ENCODE measurements at places on chromosomes 12 and 14.

DNA sequence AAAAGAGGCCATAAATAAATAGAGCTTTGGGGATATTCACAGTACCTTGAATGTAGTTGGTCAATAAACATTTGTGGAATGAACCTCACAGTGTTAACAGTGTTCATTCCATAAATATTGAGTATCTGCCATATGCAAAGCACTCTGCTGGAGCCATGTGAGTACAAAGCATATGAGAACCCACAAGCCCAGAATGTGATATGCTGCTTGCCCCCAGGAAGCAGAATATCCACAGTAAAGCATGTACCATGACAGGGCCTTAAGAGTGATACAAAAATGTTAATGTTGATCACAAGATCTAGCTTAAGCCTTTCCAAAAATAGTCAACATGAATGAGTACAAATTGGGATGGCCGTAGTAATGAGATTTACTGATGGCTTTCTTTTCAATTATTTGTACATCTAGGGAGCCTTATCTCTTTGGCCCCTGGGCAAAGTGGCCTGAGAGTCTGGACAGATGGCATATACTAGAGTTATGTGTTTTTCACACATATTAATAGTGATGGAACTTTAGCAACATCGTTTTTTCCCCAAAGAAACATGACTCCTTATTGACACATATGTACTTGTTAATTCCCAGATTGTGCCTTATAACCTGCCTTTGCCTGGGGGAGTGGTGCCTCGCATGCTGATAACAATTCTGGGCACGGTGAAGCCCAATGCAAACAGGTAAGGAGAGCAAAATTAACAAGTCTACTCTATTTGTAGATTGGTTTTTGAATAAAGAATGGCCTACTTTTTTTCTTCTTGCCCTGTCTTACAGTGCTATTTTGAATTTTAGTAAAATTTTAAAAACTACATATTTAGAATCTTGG is 10.9 kb downstream of the LGALS3 start:
- DNase-seq, result no peak

DNA sequence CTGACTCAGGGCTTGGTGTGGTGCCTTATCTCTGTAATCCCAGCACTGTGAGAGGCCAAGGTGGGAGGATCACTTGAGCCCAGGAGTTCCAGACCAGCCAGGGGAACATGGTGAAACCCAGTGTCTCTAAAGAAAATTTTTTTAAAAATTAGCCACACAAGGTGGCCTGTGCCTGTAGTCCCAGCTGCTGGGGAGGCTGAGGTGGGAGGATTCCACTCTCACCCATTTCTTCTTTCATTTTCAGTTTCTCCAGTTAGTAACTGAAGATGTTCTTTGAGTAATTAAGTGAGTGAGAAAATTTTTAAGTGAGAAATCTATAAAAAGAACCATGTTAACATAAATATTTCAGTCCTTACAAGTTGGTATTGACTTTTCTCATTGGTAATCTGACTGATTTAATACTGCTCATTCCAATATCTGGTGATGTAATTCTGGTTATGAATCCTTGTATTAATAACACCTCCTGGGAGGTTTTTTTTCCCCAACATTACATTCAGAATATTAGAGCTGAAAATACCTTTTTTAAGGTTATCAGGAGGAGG is 6.1 kb downstream of the METTL3 start:
- no peak for DNase-seq

DNA sequence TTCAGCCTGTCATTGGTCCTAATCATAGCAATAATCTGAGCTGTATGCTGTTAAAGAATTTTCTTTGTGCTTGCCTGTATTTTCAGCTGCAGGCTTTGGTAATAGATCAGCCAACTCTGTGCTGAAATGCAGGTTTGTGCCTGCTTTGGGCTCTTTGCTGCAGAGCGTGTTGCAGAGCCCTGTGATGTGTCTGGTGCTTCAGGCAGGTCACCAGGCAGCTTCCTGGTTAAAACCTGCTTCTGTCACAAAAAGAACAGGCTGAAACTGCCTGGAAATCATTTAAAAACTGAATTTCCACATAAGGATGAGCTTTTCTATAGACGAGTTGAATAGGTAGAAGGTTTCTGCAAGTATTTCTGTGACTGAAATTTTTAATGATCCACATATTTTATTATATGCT is 3.1 kb downstream of the DIP2B start:
- DNase-seq, result no peak

- DNase-seq, result peak; percentile 4
Observed at GRCh38 chr12:95922231-95922630, 20.2 kb downstream of the CCDC38 start.

DNA sequence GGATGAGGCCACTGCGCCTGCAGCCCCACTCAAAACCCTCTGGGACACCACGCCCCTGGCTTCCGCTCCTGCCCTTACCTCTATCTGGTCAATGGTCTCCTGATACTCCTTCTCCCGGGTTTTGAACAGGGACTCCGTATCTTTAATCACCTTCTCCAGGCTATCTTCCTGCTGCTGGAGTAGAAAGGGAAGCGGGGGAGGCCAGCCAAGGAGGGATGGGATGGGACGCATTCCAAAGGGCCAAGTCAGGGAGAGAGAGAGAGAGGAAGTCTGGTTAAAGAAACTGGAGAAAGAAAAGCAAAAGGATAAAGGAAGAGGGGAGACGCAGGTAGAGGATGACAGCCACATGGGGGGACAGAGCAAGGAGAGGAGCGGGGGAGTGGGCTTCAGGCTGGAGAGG is 7.9 kb downstream of the IFFO1 start:
- peak; percentile 79 for DNase-seq

DNA sequence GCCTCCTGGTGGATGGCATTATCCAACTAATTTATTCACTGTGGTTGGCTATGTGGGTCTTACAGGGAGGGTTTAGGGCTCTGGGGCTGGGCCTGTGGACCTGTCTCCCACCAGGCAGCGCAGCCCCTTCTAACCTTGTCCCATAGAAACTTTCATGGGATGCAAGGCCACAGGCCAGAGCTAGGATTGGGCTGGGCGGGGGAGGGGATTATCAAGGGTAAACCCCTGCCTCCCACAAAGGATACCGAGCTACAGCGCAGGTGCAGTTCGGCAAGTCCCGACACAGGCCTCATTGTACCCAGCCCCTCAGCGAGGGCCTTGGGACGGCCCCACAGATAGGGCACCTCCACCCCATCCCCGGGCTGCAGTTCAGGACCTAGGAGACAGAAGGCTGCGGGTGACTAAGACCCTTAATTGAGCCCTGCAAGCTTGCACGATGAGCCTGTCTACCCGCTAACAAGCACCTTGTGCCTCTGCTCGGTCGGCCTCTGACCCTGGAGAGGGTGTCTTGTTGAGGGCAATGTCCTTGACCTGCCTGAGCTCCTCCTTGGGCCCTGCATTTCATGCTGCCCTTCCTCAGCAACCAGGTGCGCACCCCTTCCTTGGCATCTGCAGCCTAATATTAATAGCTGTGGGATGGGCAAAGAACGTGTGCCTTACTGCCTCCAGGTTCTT is 46.7 kb downstream of the PSMA6 start:
- DNase-seq, result no peak

DNA sequence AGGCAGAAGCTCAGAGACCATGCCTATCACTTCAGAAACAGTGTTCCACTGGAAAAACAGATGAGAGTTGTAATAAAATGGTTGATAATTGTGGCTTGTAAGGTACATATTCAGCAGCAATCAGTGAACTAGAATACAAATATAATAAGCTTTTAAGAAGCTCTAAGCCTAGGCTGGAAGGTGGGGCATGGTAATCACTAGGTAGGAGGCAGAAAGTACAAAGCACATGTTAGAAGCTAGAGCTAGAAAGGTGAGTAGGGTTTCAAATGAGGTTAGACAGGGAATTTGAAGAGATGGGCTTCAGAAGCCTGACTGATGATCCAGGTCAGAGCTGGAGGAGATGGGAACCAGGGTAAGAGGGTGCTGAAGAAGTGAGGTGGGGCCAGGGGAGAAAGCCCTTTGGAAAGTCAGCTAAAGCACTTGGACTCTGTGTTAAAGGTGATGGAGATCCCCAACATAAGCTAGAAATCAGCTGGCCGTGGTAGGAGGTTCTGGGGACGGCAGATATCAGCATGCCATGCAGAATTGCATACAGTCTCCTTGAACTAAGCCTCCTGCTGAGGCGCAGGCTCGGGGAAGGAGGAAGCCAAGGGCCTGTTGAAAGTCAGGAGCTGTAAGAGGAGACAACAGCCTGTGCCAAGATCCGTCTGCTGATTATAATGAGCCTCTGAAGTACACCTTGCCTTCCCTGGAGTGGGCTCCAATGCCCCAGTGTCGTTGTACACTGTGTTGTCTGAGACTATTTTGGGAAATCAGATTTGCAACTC is 659.4 kb downstream of the BCL11B start:
- no peak for DNase-seq

DNA sequence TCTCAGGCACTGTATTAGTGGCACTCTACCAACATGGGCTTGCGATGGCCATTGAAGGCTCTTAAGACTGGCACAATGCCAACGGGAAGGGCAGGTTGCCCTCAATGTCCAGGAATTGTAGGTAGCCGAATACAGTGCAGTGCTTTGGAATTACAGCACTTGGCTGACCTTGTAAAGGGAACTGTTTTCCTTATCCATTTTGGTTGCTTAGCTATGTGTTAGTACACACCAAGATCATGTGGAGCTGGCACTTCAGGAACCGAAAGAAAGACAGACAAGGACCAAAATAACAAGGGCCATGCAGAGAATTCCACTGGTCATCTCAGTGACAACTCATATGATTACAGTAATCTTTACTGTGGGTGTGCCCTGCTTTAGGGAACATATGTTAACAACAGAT is 72.7 kb downstream of the DYRK2 start:
- no peak for DNase-seq

GRCh38 chr14:89027097-89027740 is 202.8 kb downstream of the TTC8 start:
- peak; percentile 41 for DNase-seq

GRCh38 chr14:30210630-30211029 is 283.0 kb upstream of the PRKD1 start:
- DNase-seq, result peak; percentile 34

DNA sequence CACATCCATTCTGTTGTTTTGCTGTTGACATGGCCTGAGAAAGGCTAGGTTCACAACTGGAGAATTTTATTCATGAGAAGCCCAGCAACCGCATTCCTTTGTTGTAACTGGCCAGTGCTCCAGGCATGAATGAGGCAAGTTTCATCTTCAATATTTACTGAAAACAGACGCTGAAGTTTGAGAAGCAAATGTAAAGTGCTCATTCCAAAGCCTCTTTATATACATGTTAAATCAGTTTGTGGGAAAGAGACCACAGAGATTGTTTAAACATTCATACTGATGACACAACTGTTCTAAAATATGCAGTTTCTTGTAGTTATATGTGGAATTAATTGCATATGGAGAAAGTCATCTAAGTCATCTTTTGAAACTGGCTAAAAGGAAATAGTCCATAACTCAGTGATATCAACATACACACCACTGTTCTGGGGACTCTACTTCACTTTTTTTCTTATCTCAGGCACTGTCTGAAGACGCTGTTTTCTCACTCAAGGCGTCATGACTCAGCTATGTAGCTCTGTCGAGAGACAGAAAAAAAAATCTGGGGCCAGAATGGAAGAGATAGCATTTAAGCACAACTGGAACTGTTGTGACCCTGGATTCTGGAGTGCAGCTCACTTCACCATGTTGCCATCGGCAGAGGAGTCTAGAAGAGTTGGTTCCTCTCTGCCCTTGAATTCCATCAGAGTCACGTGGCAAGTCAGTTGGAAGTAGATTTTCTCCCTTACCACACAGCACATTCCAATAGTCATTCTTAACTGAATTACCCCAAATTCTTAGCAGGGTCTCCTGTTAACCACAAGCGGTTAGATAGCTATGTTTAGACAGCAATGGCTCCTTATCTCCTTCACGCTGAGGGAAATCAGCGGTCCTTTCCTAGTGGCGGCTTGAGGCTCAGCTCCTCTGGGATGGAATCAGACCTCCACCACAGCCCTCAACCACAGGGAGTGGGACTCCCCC is 258.4 kb upstream of the HMGA2 start:
- DNase-seq, result peak; percentile 95

- DNase-seq, result peak; percentile 73
Observed at GRCh38 chr14:74988131-74988530, 14.6 kb upstream of the EIF2B2 start.

DNA sequence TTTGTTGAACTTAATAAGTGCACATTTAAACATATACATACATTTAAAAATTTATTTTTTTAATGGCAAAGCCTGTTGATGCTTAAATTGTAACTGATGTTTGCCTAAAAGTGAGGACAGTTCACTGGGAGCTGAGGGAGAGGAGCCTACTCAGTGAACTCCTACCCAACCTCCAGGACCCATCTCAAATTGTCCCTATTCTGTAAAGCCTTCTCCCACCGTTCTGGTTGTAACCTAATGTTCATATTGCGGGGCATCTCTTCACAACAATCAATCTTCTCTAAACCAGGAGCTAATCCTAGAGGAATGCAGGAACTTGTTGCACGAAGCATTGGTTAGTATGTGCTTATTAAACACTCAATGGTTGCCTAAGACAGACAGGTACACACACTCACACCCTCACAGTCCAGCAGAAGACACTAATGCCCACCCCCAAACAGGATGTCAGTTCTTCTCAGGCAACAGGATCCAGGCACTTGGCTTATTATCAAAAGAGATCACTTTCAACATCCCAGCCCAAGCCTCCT is 1.8 kb downstream of the CLMN start:
- no peak for DNase-seq

All from astrocyte of the spinal cord (primary cell).